Left renal pelvis (tissue), 4 donors: ENCODE measurements at places on chromosomes 13 and 19.

DNA sequence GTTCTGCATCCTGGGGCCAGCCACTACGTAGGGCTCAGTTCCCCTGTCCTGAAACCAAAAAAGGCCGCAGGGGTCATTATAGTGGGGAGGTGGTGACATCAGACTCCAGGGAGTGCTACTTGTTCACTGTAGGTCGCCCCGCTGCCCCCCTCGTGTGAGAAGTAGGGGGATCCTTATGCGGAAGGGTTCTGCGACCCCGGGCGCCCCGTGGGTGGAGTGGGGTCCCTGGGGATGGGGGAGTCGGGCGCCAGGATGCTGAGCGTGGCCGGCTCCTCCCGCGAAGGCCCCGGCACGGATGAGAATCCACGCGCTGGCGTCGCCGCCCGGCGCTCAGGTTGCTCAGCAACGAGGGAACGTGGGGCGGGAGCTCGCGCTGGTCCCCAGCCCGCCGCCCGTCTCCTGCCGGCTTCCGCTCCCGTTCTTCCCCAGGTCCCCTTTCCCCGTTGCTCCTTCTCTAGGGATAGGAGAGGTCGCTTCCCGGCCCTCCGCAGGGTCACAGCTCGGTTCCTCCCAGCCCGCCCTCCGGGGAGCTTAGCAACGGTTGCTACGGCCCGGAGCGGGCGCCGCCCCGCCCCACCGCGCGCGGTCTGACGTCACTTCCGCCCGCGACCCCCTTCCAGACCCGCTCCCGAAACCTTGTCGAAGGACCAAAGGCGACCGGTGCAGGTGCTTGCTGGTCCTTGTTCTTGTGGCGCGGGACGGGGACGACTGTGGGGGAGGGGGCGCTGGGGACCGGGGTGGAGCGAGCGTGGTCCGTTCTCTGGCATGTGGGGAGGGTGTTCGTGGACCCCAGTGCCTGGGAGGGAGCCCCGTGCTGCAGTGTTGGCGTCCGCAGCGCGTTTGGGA, at the start of gene NAT14:
TSS of gene NAT14 (plus strand) at position 596 of the 846 bp plus-strand sequence. CDS start 521 bp downstream, outside the sequence.
- DNase-seq, result no peak

- DNase-seq, result no peak
Observed at GRCh38 chr13:39955560-39955959, 300.1 kb downstream of the COG6 start.

DNA sequence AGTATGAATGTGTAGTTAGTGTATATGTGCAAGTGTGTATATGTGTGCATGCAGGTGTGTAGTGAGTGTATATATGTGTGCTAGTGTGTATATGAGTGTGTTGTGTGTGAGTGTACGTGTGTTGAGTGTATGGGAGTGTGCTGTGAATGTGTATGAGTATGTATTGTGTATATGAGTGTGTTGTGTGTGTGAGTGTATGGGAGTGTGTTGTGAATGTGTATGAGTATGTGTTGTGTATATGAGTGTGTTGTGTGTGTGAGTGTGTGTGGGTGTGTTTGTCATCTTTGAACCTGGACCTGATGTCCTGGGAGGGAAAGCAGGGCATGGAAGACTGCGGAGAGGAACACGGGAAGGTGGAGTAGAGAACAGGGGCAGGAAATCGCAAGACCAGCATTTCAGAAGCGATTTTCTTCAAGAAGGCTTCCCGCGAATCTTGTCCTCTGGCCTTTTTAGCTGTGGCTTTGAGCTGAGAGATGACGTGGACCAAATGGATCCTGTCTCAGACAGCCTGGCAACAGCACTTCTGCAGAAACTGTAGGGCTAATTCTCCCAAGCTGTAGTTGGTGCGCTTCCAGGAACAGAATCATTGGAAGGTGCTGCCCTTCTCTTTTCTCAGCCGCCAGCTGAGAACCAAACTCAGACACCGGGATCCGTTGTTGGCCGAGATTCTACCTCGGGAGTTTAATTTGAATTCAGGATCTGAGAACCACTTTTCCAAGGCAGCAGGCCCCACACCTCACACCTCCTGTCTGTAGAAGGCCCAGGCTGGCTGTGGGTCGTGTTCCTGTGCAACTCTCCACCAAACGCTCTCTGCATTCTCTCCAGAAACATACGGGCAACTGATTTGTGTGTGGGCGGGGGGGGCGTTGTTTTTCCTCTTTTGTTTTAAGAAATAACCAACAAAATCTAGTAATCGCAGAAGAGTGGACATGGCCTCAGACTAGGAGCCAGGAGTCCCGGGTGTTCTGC, 94.7 kb upstream of the RAP2A start:
- no peak for DNase-seq

DNA sequence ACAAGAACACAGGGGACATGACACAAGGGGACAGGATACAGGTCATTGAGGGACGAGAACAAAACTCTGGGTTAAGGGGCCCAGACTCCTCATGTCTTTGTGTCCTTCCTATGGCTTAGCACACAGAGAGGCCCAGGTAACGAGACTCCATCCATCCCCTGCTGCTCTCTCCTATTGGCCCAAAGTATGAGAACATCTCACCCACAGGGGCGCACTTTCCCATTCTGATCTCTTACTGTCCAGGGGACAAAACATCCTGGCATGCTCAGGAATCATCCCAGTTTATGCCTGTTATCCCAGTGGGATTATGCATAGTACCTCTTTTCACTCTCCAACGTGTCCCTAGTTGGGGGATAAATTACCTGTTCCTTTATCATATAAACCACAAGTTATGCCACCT, 19.2 kb downstream of the C13orf42 start:
- no peak for DNase-seq

- DNase-seq, result no peak
Observed at GRCh38 chr19:35088131-35088913, 27.3 kb upstream of the FXYD3 start.

DNA sequence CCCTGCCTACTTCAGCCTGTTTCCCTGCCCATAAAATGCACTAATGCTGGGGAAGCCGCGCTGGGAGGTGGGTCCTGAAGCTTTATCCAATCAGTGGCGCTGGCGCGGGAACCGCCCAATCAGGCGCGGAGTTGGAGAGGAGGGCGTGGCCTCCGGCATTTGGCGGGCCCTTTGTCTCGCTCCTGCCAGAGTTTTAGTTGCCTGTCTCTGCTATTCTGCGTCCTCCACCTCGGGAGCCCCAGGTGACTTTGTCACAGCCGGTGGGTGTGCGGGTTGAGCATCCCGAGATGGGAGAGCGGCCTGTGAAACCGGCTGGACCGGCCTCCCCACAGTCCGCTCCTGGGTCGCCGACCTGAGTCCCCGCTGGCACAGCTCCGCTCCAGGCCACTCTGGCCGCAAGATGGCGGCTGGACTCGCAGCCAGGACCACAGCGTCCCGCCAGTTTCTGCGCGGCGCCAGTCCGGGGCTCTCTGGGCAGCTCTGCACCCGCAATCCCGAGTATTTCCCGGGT, 30.7 kb upstream of the ZNF429 start:
- peak; percentile 77 for DNase-seq

DNA sequence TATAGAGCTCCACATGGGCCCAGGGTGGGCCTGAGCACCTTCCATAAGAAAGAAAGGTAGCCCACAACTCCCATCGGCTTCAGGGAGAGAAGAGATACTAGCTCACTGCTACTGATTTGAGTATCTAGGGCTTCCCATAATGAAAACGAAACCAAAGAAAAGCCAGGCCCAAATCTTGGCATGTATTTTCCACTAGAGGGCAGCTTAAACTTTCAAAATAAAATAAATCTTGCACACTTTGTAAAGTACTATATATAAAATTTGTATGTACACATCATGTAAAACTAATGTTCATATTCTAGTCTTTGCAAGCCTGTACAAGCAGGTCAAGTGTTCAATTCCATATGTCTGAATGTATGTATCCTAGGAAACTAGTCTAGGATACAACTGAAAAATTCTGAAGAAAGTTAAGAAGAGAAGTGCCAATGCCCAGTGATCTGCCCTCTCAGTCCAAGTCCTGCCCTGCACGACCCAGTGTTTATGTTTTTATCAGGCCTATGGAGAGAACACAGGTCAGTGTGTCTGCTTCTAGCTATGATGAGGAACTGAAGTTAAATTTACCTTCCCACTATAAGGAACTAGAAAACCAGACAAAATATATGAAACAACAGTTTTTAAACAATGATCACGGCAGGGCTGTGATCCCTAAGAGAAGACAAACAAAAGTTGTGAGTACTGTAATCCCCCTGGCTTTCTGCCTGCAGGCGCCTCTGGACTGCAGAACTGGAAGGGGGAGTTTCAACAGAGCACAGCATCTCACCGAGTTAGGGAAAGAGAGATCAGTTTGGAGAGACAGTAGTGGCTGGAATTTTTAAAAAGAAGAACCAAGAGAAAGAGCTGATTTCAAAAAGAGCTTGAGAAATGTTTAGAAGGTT, 475.7 kb downstream of the UQCRFS1 start:
- peak; percentile 24 for DNase-seq

DNA sequence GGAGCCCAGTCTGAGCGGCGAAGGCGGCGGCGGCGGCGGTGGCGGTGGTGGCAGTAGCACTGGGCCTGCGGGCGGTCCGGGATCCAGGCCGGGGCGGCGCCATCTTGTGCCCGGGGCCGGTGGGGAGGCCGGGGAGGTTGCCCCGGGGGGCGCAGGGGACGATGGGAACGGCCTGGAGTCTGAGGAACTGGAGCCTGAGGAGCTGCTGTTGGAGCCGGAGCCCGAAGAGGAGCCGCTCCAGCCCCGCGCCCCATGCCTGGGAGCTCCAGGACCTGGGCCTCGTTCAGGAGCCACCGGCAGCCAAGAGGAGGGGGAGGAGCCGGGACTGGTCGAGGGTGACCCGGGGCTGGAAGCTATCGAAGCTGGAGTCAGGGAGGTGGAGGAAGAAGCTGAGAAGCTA, 11.6 kb downstream of the ZNF28 start:
- no peak for DNase-seq

DNA sequence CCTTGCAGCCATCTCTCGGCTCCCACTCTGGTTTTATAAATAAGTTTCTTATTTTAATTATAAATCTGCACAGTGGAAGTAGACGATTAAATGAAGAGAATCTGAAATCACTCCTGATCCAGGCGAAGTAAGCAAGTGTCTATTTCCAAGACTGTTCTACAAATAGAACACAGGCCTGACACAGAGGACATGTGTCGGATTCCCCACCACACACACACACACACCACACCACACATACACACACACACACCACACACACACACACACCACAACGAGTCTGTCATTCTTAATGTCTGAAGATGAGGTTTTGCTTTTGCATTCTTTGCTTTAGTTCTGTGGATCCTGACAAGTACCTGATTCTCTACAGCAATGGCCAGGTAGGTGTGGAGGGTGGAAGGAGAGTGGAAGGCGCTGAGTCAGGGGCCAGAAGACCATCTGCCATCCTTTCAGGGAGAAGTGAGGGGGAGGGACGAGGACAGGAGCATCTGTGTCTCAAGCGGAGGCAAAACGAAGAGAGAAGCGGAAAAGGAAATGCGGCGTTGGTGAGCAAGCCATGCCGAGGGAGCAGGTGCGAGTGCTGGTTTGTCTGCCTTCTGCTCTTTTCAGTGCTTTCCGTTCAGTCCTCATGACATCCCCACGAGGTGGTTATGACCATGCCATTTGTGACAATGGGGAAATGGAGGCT, 110.2 kb downstream of the TEX26 start:
- DNase-seq, result no peak

DNA sequence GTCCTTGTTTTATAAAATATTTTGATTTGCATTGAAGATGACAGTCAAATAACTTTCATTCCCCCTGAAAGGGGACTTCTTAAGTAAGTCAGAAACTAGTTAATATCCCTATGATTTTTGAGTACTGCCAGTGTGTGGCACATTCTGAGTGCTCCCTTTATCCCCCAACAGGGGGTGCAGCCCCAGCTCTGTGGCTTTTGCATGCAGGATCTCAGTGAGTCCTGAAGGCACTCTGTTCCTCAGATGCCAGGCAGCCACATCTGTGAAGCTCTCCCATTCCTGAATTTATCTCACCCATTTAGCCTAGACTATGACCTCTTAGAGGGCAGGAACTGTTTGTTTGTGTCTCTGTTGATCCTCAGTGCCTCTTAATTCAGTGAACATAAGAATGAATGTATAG, 123.1 kb downstream of the CDK8 start:
- DNase-seq, result no peak

DNA sequence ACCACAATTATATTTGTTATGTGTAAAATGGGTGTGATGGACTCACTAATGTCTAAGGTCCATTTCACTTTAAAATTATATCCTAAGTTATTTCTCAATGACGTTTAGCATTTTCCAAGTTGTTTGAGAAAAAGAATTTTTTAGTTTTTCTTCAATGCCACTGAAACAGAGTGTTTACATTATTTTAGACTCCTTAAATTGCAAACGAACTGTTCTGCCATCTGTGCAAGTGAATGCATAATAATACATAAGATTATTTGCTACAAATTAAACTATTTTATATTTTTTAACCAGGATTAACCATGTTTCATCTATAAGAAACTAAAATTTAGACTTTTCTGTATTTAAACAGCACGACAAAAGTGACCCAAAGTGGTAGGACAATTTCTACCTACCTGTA, 425.4 kb downstream of the NDFIP2 start:
- no peak for DNase-seq

- DNase-seq, result no peak
Observed at GRCh38 chr19:55091955-55092354, 16.3 kb downstream of the EPS8L1 start.

DNA sequence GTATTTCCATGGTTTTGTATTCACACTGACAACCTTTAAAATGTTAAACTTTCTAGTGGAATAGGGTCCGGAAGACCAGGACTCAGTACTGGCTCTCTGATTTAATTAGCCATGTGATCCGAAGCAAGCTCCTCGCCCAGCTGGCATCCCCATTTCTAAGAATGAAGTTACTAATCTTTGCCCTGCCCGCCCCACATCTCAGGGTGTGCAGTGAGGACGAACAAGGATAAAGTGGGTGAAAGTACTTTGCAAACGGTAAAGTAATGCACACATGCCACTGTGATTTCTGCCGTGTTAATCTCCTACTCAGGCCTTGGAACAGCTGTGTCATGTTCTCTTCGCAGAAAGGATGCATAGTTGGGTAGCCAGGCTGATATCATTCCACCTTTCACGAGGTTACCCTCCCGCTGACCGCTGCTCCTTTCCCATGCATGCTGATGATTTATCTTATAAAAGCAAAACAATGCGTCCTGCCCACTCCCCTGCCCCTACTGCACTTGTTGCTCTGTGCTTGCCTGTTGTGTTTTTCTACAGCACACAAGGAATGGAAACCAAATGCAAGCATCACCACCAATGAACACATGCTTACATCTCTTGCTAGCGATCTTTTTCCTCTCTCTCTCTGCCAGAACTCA, 539.0 kb downstream of the EFNB2 start:
- DNase-seq, result no peak

- no peak for DNase-seq
Observed at GRCh38 chr19:52665529-52665928, 27.4 kb upstream of the ZNF83 start.
